ENCODE measurements at places on chromosomes 6 and 20.

- no peak for DNase-seq
Measured at GRCh38 chr6:154474648-154475428, 35.6 kb downstream of the CNKSR3 start.

GRCh38 chr6:169918239-169918953 is 167.0 kb downstream of the ERMARD start:
- DNase-seq, result no peak

GRCh38 chr20:11186301-11187008 is 512.7 kb upstream of the JAG1 start:
- no peak for DNase-seq

DNA sequence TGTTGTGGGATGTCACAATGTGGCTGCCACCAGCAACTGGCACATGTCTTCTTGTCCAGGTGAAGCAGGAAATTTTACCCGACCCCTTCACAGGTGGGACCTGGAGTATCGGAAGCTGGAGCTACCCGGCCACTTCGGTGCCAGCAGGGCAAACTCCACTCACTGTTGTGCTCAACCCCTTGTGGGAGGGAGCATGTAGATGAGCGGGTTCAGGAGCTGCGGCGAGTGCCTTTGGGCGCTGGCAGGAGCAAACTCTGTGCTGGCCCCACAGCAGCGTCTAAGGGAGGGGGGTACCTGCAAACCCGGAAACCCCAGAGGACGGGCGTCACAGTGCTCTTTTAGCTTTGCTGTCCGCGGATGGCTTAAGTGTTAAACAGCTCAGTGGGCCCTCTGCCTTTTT is 20.7 kb upstream of the SULF2 start:
- no peak for DNase-seq

- DNase-seq, result no peak
Measured at GRCh38 chr6:45624228-45624627, 246.5 kb upstream of the SUPT3H start.

GRCh38 chr6:33103776-33104175 is 28.0 kb downstream of the HLA-DPB1 start:
- no peak for DNase-seq
